ENCODE measurements at places on chromosomes 5 and 9.

DNA sequence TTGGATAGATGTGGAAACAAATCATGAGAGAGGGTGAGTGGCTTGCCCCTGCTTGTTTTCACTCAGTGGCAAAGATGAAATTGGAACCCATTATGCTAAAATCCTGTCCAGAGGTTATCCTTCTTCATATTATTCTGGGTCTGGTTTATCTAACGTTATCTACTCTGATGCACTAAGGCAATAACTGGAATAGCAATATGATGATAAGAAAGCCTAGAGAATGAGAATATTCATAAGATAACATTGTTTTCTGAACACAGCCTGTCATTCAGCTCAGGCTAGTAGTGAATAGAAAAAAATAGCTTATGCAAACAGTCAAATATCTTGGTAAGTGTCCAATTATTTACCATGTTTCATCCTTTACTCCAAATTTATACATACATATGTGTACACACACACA lies 132.0 kb upstream of the C6 start:
- DNase-seq, result no peak

DNA sequence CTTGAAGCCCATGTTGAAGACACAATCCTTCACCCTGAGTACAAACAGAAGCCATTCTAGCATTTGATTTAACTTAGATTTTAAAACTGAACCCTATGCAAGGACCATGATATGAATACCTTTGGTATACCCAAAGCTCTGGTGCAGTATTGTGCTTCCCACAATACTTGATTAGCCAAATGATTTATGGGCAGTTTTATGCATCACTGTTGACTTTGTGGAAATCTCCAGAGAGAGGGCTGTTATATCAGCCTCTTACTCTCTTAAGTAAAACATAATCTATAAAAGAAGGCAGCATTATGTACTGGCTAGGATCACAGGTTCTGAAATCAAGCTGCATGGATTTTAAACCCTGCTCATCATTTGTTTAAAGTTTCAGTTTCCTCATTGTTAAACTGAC lies 762.8 kb downstream of the EFNA5 start:
- no peak for DNase-seq

- DNase-seq, result no peak
Measured at GRCh38 chr9:104608336-104608735, 2.9 kb upstream of the OR13C2 start.

DNA sequence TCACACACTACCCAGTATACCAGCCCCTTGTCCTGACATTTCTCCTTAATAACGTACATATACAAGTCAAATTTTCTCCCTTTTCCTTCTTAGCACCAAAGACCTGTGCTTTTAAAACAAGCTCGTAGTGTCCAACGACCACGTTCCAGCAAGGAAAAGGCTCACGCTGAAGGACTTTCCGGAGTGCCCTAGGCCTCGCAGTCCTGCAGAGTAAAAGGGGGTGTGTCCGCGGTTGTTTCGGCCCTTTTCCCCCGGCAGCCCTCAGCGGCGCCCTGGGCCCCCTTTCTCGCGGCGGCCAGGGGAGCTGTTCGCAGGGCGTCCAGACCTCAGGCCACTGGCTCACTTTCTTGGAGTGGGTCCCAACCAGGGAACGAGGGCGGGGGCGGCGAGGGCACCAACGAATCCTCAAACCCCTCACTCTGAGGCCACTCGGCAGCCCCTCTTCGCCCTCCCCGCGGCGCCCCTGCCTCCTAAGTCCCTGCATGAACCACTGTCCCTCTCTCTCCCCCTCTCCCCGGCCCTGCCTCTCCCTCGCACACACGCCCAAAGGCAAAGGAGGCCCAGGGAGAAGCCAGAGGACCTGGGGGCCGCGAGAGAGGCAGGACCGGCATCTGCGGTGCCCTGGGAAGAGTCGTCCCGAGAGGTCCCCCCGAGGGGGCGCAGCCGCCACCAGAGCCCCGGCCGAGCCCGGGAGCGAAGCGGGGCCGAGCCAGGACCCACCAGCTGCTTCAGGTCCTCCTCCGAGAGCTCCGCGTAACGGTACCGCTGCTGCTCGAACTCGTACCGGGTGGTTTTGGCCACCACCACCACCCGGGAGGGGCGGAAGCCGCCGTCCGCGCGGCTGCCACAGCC lies 720 bp downstream of the NADK2 start:
- peak; percentile 59 for DNase-seq

DNA sequence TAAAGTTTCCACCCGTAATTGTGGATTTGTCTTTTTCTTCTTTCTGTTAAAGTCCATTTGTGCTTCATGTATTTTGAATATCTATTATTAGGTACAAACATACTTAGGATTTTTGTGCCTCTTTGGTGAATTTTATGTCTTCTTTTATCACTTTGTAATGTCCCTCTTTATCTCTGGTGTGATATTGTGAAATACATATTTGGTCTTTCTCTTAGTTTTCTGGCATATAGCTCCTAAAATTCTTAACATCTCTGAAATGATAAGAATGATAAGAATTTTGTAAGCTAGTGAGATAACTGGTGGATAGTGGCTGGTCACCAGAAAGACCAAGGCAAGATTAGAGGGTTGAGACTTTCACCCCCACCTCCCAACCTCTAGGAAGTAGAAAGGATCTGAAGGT lies 111.1 kb downstream of the KCTD16 start:
- no peak for DNase-seq

DNA sequence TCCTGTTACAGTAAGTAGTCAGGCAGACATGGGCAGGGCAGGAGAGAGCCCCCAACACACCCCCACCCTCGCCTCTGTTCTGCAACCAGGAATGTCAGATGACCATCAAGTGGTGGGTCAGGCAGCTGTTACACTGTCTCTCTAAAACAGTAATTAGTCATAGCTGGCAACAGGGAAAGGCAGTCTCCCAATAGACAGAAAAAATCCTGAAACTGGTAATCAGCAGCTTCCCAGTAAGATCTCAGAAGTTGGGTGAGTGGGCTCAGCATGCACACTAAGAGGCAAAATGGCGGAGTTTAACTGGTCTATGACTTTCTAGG lies 90.2 kb downstream of the C5orf15 start:
- DNase-seq, result no peak

GRCh38 chr5:93653716-93654115 lies 70.7 kb downstream of the NR2F1 start:
- DNase-seq, result no peak

DNA sequence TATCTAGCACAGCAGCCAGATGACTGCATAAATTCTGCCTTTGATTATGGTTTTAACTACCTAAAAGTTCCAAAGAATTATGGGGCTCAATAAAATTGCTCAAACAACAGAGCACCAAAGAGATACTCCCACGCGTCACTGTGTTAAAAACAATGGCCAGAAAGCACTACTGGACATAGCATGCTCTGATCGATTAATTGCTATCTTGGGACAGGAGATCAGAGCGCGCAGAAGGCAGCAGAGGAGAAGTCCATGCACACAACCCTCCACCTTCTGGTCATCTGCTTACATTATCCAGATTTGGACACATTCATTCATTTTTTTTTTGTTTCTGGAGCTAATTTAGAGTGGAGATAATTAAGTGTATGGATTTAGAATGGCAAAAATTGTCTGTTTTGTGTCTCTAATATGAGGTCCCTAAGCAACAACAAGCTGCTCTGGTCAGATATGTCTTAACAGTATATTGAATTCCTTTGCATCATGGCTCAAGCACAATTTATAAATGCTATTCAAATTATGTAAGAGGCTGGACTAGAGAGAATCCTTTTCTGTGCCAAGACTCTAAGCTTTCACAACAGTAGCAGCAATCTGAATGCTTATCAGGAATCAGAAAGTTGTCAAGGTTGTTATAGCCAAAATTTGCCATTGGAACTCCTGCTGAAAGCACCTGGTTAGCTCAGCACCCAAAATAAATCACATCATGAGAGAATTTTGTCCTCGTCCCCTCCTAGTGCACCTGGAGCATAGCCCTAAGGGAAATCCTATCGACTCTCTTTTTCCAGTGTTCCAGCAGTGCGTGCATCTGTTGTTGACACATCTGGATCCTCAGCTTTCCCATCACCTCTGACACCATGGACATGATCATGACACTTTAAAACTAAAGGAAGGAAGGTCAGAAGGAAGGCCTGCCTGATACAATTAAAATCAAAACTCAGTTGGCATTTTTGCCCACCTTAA lies 98.6 kb upstream of the HMHB1 start:
- no peak for DNase-seq

- DNase-seq, result no peak
Measured at GRCh38 chr5:81290146-81290545, 11.2 kb upstream of the ZCCHC9 start.

DNA sequence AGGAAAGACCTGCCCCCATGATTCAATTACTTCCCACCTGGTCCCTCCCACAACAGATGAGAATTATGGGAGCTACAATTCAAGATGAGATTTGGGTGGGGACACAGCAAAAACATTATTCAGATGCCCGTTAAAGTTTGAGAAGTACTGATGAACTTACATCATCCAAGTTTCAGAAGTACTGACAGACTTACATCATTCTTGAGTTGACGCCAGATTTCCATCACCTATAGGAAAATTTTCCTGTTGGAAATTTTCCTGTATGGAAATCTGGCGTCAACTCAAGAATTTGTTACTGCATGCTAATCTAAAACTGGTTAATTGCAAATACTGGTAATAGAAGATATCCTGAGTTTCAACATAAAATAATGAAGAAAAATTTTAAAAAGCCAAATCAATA lies 975.9 kb downstream of the MAT2B start:
- no peak for DNase-seq

GRCh38 chr5:169204788-169205400 lies 96.0 kb downstream of the SLIT3 start:
- DNase-seq, result no peak

DNA sequence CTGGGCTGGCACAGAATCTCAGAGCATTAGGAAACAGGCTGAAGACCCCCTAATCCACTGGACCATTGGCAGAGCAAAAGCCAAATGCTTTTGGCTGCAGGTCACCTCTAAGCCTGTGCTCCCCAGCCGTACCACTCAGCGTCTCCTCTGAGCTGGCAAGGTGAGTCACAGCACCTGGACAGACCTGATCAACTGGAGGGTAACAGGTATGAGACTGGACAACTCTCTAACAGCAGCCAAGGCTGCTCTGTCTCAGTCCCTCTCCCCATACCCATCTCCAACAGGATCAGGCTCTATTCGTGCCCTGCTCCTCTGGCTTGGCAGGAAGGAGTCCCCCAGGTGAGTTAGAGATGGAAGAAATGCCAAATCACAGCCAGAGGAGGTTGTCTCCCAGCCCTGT lies 4.7 kb downstream of the GOLGA2 start:
- DNase-seq, result no peak

GRCh38 chr9:35232867-35233544 lies 71.2 kb downstream of the UNC13B start:
- DNase-seq, result no peak
